ENCODE measurements at places on chromosomes 12 and 14.

DNA sequence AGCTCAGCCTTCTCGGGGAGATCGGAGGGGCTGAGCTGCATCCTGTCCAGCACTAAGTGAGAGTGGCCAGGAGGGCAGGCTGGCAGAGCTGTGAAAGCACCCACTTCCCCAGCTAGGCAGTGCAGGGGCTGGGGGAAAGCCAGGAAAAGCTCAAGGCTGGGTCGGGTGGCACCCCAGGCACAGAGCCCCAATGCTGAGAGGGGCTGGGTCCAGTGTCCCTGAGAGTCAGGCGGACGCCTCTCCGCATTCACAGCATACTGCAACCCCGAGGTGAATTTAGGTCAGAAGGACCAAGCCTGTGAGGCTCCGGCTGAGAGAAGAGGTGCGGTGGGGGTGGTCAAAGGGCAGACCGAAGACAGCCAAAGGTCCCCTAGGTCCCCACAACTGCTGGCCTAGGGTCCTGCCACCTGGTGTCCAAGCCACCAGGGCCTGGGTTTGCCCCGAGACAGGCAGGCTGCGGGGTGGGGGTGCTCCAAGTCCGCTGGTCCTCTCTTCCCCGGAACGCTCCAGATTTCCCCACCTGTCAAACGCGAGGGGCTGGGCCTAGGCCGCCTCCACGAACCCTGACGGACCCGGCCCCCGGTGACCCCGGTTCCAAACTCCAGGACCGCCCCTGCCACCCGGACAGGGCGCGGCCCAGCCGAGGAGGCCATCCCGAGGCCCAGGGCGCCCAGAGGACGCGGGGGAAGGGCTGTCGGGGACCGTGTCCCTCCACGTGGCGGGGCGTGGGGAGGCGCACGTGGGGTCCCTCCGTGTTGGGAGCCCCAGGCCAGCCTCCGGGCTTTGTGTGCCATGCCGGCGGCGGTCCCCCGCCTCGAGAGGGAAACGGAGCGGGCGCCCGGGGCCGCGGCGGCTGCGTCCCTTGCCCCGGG lies 527 bp downstream of the CAMKK2 start:
- DNase-seq, result no peak

DNA sequence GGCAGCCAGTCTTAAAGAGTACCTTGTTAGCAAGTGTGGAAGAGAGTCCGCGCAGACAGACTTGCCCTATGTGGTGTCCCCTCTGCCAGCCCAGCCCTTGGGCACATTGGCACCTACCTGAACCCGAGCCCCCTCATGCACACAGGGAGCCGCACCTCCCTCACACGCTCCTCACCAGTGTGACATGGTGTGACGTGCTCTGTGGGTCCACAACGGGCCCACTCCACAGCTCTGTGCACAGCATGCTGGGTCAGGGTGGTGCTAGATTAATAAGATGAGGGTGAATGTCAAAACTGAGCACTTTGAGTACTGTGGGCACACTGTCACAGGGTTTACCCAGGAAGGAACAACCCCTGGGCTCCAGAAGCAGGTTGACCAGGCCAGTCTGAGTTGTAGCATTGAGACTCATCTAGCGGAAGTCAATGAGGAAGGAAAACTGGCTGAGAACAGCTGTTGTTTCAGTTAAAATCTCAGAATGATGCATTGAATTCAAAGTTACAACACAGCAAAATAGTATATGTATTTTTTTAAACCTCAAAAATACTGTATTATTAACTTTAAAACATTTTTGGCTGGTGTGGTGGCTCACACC lies 53.4 kb upstream of the AMN start:
- DNase-seq, result no peak

- no peak for DNase-seq
Observed at GRCh38 chr12:104464899-104465298, 8.2 kb downstream of the CHST11 start.

- peak; percentile 58 for DNase-seq
Observed at GRCh38 chr12:111405859-111406473, at the start of gene SH2B3. Gene SH2B3 (plus strand): TSS chr12:111405923. CDS start chr12:111418146, 12,223 bp downstream.

DNA sequence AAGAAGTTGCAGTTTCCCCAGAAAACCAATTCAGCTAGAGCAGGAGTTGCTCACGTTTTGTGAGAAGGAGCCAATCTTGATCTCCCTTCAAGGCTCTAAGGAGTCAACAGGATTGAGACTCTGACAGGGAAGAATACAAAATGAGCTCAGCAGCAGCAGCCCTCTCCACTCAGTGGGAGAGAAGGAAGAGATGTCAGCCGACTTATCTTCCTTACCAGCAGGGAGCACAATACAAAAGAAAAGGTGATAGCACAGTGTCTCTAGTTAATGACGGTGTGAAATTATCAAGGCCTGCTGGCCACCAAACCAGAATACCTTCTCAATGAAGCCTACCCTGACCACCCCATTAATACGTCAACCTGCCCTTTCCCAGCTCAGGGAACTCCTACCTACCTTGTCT lies 223.6 kb upstream of the TMPO start:
- DNase-seq, result no peak

DNA sequence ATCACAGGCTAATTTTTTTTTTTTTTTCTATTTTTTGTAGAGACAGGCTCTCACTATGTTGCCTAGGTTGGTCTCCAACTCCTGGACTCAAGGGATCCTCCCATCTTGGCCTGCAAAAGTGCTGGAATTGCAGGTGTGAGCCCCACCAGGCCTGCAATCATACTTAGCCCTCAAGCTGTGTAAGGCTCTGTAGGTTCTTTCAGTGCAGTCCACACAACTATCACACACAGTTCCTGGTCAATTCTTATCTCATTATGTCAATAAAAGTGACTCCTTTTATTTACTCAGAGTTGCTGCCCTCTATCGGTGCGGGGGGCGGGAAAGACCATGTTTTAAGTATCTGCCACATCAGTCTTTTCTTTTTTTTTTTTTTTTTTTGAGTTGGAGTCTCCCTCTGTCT lies 29.0 kb downstream of the SLC2A3 start:
- DNase-seq, result no peak

DNA sequence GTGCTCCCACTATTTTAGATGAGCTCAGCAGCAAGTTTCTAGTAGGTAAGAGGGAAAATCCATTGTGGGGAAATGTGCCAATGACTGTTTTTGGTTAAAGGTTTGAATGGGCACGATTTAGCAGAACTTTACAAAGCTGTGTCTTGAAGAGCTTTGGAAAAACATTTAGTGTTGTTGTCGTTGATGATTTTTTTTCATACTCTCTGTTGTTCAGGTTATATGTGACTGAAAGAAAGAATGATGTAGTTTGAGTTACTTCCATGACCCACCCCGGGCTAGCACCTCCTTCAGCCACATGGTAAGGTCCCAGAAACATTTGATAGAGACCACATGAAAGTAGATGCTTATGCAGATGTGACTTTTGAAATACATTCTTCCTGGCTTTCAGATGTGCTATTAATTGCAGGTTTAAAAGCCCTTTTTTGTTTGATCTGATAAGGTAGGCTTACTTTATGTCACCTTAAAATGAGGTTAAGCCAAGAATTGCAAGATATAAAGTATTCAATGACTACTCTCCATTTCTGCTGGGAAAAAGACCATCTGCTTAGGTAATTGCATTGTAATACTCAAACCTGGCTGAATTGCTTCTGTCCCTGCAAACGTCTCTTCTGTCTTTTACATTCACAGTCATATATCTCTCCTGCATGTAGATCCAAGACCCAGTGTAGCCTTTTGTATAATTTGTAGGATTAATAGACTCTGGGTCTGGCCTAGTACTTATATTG lies 250.6 kb downstream of the RGS6 start:
- no peak for DNase-seq

GRCh38 chr12:122977153-122977552 lies 2.1 kb downstream of the OGFOD2 start:
- DNase-seq, result no peak

DNA sequence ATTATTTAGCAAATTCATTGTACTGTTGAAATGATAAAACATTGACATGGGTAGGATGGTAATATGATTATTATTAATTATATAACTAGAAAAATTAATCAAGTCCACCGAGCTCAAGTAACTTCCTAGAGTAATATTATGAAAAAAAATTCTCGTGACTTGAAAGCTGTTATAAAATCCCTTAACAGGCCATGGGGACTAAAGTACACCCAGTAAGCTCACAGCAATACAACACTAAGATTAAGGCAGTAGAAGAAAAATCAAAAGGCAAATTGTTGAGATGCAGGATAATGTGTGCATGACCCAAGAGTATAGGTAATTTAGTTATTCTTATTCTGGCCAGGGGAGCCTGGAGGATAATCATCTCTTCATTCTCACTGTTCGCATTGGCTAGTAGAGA lies 162.6 kb upstream of the LRIG3 start:
- no peak for DNase-seq

DNA sequence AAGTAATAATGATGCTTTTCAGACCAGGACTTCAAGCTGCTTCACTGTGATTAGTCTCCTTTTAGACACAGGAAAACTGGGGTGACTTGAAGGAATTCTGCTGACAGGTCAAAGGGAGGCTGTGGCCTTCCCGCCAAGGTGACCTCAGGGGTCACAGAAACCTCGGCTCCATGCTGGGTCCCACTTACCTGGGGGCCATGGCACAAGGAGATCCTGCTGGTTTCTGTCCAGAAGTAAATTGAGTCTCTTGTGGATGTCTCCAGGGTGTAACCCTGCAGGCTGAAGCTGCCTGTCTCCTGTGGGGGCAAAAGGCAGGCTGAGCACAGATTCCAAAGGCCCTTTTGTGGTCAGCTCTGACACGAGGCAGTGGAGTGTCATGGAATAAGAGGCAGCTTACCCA lies 138.7 kb upstream of the MED13L start:
- DNase-seq, result no peak

DNA sequence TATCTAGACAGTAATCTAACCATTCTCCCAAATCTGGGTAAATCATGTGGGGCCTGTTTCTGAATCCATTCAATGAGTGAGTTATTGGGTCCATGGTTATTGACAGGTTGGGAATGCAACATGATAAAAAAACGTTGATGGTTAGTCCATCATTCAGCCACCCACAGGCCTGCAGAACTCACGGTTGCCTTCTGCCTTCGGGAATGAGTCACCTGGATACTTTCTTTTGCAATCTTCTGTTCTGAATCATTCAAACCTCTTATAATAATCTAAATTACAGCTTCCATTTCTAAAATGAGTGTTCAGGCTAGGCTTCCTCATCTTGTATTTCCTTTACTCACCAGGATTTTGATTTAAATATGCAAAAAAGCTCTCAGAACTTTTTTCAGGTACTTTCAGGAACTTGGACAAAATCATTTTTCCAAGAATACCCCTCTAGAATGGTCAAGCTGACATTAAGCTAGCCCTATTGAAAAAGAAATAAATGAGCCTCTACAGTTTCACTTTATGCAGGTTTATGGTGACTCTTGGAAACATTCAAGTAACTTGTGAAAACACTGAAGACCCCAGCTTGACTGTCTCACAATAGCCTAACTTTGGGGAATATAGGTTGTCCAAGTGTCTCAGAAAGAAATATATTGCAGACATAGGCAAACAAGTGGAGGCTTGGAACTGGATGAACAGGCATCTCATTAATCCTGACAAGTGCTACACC lies 94.4 kb downstream of the KCNK10 start:
- DNase-seq, result no peak

GRCh38 chr14:76348898-76349297 lies 27.0 kb upstream of the ESRRB start:
- DNase-seq, result no peak

DNA sequence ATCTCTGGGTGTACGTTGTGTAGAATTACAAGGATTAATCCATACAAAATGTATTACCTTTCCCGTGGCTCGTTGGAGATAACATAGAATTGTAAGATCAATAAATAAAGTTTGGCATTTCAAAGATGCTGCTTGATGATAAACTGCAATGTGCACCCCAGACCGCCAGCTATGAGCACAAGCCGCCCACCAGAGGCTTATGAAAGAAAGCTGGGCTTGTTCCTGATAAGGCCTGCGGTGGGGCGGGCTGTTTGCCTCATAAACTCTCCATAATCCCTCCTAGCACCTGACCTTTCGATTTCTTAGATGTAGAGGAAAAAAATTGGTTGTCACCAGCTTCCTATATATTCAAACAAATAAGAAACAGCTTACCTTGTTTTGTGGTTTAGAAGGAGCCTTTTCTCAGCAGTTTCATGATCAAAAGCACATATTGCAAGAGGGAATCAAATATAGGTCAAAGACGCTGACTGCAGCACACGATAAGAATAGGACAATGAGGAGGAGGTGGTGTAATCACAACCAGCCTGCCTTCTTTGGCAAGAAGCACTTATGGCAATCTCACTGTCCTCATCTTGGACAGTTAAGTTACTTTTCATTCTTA lies 293.6 kb downstream of the RMST start:
- no peak for DNase-seq

DNA sequence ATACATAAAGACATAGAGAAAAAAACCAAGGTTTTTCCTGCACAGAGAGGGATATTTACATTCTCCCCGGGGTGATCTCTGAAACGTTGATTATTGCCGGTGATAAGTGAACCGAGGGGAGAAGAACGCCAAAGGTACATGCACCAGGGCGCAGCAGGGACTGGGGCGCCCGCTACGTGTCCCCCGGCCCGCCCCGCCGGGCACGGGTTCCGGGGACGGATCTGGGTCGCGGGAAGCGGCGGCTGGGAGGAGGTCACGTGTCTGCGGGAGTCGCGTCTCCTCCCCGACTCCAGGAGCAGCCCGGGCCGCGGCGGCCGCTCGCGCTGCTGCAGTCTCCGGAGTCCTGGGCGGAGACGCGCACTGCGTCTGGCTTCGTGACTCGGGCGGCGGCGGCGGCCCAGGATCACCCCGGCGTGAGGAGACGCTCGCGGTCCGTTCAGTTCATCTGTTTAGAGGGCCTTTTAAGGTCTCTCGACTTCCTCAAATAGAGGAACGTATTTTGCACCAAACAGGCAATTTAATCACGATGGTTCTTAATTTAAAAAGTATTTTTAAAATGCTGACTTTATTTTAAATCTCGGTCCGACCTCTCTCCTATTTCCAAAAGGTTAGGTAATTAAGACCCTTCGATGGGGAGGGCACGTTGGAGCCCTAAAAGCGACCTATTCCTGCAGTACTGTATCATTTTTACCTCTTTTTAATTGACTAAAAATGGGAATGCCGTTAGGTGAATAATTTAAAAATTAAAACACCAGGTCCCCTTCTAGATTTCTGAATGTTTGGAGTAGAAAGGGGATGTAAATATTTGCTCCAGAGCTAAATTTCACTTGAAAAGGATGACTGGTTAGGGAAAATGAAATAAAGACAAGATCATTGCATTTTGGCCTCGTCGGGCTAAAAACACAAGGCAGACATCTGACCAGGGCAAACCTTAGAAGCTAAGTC lies 1.8 kb upstream of the BHLHE41 start:
- no peak for DNase-seq

- no peak for DNase-seq
Observed at GRCh38 chr12:116549993-116550392, 9.2 kb upstream of the MAP1LC3B2 start.

DNA sequence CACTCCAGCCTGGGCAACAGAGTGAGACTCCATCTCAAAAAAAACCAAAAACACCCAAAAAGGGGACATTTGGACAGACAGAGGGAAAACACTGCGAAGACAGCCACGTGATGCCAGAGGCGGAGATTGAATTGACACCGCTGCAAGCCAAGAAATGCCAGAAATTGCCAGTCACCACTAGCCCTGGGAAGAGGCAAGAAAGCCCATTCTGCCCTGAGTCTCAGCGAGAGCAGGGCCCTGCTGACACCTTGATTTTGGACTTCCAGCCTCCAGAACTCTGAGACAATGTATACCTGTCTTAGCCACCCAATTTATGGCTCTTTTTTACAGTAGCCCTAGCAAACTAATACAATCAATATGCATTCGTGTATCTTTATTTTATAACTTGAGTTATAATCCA lies 7.4 kb upstream of the IGFBP6 start:
- DNase-seq, result no peak

All from activated naive CD8-positive, alpha-beta T cell treated with anti-CD3 and anti-CD28 coated beads, Interleukin-2, amount 50 U/mL, for 16 hours (primary cell).